ENCODE measurements at places on chromosomes 11 and 22.

- DNase-seq, result no peak
Observed at GRCh38 chr11:2825261-2825888, 60.2 kb downstream of the CDKN1C start.

GRCh38 chr11:126350836-126351235 lies 4.7 kb upstream of the ST3GAL4 start:
- no peak for DNase-seq

DNA sequence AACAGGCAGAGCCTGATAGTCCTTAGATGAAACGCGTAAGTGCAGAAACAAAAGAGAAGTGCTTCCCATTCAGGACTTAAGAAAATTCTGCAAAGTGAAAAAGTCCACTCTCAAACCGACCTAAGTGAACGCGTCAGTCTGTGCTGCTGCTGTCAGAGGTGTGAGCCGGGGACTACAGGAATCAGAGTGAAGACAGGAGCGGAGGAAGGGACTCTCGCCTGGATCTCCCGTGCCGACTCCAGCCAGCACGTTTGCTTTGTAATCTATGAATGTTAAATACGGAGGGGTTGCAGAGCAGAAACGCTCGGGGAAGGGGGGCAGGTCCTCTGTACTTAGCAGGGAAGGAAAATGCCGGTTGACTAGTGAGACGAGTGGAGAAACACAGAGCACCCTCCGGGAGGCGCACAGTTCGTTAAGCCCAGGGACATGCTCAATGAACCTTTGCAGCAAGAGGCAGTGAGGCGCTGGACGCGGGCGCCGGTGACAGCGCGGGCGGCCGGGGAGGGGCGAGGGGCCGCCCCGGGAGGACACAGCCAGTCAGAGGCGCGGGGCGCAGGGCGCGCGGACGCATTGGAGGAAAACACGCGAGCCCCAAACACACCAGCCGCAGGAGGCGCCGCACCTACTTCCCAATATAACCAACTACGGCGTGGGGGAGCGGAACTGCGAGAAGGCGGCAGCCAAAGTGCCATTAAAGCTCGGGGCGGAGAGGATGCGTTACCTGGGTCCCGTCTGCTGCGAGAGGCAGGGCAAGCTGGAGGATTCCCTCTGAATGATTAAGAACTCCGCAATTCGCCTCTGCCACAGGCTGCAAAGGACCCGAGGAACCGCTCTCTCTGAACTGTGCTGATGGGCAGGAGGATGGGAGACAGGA lies at the start of gene CNTN5:
Gene CNTN5, plus strand, starts transcription at position 598 of the 874 bp plus-strand sequence.
- DNase-seq, result peak; percentile 58

DNA sequence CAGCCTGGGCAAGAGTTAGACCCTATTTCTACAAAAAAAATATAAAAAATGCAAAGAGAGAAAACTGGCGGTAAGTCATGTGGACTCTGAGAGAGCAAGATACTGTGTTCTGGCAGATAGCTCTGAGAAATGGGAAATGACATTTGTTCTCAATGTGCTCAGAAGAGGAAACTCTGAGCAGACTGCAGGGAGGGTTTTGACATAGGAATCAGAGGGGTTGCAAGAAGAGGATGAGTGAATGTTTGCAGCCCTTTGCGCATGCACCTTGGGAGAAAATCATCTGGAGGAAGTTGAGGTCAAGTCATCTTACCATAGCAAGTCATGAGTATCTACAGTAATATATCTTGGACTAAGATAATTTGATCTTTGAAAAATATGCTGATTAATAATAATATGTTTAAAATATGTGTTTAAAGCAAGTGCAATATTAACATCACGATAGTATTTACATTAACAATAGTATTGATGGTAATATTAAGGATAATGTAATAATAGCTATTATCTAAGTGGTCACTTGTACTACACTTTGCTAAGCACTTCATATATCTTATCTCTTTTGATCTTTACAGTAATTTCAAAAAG lies 2.6 kb downstream of the ACER3 start:
- DNase-seq, result no peak

DNA sequence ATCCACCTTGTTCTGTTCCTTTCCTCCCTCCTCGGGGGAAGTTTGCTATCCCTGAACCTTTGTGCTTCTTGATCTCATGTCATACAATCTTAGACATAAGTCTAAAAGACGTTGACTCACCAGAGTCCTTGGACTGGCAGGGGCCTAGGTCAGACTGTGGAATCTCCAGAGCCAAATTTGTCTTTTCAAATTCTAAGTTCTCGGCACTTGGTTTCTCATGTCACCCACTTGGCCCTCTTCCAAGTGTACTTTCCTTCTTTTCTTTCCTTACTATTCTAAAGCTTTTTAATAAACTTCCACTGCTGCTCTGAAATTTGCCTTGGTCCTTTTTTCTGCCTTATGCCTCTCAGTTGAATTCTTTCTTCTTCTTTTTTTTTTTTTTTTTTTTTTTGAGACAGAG lies 30.1 kb upstream of the SMPD1 start:
- DNase-seq, result no peak
